ENCODE measurements at places on chromosomes 5 and 9.

DNA sequence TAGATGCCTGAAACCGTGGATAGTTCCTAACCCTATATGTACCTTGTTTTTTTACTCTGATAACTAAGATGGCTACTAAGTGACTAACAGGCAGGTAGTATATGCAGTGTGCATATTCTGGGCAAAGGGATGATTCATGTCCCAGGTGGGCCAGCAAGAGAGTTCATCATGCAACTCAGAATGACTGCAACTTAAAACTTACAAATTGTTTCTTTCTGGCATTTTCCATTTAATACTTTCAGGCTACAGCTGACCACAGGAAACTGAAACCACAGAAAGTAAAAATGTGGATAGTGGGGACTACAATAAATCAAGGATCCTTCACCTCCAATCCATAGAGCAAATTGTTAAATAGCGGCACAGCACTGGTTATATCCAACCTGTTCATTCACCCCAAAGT, 30.7 kb upstream of the VCAN start:
- no peak for DNase-seq

GRCh38 chr5:133534566-133534965, 77.8 kb downstream of the FSTL4 start:
- DNase-seq, result no peak

GRCh38 chr9:35367451-35367850, 122.5 kb upstream of the RUSC2 start:
- DNase-seq, result no peak

- DNase-seq, result no peak
These were observed 5.7 kb downstream of the MAMDC4 start for GRCh38 chr9:136857581-136858412.

- no peak for DNase-seq
These were observed 31.7 kb upstream of the MEIKIN start for GRCh38 chr5:131977212-131977604.

DNA sequence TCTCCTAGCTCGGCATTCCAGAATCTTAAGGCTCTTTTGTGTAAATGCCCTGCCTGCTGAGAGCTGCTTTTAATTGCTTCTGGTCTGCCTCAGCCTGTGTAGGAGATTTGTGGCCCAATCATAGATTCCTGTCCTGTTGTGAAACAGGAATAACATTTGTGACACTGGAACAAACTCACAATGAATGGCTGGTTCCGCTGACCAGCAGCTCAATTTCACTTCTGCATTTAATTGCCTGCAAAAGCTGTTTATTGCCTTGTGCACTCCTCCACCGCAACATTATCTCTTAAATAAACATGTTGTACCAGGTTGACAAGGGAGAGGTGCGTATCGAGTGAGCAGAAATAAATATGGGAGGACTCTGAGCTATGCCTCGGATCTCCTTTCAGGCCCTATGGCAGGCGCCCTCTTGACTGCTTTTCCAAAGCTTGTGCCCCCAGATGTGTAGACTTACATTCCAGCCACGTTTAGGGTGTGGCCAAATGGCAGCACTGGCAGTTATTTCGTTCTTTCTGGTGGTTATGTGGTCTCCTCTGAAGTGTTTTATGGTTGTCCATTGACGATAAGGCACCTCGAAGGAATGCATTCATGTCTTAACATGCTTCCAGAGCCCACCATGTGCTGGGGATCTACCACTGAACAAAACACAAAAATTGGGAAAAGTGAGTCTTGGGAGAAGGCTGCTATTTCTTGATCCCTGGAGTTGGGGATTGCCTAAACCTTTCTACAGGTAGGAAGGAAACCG, 58.1 kb downstream of the DMRT1 start:
- no peak for DNase-seq

GRCh38 chr9:99373912-99374311, 151.8 kb downstream of the SEC61B start:
- no peak for DNase-seq

- no peak for DNase-seq
These were observed 29.0 kb downstream of the MTMR12 start for GRCh38 chr5:32283539-32284377.

- no peak for DNase-seq
These were observed 153.5 kb upstream of the SH3GL2 start for GRCh38 chr9:17425384-17425783.

- DNase-seq, result no peak
These were observed 37.4 kb downstream of the NSUN2 start for GRCh38 chr5:6595405-6595804.

GRCh38 chr5:169719360-169720314, 82.6 kb downstream of the DOCK2 start:
- DNase-seq, result no peak

GRCh38 chr5:139388198-139388821, 1.4 kb downstream of the MZB1 start:
- no peak for DNase-seq

DNA sequence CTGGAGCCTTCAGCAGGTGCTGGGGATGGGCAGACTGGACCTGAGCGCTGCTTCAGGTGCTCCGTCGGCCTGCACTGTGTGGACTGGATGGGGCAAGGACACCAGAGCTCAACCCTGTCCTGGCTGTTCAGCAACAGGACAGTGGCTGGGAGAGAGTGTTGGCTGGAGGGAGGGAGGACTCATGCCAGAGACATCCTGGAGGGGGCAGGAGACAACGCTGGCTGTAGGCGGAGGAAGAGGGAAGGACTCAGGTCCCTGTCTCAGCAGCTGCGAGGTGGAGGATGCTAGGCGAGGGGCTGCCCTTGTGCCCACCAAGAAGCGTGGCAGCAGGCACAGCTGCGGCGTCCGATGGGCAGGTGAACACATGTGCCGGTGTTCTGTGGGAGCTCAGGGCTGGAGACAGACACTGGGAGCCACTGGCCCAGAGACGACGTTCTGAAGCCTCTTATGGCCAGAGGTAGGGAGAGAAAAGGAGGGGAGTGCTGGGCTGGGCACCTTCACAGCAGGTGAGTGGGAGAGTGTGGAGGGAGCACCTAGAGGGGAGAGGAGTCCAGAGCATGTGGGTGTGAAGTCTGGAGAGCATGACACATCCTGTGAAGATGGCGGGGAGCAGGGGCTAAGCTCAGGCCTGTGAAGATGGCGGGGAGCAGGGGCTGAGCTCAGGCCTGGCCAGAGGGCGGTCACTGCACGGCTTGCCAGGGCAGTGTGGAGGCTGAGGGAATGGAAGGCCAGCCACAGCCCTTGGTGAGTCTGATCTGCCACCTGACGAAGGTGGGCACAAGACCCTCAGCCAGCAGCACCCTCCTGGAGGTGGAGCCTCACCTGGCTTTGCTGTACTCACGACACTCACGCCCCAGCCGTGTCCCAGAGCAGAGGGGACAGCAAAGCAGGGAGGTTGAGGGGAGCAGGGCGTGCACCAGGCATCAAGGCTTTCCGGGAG, 79.1 kb upstream of the FCN1 start:
- DNase-seq, result no peak

- DNase-seq, result no peak
These were observed 38.7 kb upstream of the SYNPO start for GRCh38 chr5:150601491-150602345.

DNA sequence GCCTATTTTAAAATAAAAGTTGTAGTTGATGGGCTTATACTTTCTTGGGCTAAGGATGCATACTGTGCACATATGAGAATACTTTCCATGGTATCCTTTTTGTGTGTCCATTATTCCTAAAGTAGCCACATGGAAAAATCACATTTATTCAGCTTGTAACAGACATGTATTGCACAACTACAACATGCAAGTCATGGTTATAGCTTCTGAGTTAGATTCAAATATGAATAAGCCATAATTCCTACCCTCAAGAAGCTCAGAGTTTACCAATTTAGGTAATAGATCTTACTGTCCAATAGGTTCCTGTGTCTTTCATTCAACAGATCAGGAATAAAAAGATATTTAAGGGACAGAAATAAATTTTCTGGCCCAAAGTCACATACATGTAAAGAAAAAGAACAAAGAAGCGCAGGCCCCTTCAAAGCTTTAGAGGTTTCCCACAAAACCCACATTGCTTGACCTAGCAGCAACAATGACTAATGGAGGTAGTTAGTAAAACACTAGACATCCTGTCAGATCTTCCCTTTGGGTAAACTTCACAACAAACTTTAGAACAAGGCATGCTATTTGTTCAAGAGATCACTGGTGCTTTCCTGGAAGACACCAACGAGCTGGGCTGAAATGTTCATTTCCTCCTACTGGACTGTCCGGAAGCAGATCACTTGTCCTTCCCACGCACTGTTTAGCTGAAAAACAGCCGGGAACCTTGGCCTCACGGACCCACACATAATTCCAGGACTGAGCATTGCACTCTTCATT, 78.4 kb upstream of the ITGA1 start:
- no peak for DNase-seq

DNA sequence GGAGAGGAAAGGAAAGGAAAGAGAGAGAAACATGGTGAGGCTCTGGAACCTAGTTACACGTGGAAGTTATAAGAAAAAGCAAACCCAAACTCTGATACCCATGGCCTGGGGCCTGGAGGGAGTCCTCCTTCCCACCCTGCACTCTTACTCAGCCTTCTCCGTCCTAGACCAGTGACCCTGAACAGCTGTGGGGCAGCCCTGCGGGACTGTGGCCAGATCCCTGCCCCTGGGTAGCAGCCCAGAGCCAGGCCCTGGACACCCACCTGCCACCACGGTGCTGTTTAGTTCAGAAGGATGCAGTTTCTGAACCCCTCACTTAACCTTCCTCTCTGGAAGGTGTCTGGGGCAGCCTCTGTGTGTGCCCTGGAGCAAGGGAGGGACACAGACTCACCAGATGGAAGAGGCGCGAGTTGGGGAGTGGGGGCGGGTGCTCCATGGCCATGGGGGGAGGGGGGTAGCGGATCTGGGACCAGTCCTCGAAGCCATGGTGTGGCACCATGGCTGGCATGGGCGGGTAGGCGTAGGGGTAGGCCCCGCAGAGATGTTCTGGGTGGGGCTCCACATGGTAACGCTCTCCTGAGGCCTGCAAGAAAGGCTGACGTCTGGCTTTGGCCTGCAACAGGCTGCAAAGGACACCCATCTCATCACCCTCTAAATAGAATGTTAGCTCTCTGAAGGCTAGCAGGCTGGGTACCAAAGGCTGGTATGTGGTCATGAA, 13.0 kb downstream of the GPX3 start:
- DNase-seq, result no peak

GRCh38 chr5:138095100-138095907, 11.5 kb downstream of the WNT8A start:
- DNase-seq, result no peak

- no peak for DNase-seq
These were observed 2.0 kb upstream of the TEX48 start for GRCh38 chr9:114684036-114684435.

DNA sequence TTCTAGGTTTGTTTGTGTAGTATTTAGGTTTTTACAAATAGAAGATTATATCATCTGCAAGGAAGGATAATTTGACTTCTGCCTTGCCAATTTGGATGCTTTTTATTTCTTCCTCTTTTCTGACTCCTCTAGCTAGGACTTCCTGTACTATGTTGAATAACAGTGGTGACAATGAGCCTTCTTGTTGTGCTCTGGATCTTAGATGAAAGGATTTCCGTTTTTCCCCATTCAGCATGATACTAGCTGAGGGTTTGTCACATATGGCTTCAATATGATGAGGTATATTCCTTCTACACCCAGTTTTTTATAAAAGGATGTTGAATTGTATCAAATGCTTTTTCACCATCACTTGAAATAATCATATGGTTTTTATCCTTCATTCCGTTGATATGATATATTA, 101.4 kb downstream of the FBXO4 start:
- no peak for DNase-seq

GRCh38 chr5:107813559-107813958, 142.8 kb upstream of the EFNA5 start:
- DNase-seq, result no peak

DNA sequence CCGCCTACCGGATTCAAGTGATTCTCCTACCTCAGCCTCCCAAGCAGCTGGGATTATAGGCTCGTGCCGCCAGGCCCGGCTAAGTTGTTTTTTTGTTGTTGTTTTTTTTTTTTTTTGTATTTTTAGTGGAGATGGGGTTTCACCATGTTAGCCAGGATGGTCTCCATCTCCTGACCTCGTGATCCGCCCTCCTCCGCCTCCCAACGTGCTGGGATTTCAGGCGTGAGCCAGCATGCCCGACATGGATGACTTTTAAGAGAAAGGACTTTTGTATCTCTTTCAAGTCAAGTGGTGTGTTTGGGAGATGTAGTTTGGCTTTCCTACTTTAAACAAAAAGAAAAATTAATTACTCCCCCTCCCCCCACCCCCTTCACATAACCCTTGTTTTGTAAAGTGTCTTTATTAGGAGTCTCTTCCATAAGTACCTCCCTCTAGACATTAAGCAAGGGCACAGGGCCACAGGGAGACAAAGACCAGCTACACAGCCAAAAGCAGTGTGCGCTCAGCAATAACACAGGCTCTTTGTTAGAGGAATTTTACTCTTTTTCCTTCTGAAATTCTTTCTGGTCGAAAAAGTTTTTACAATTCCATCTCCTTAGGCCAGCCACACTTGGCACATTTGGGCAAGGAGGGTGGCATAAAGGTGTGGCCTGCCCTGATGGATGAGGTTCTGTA, 31.2 kb downstream of the JAKMIP2 start:
- DNase-seq, result no peak

DNA sequence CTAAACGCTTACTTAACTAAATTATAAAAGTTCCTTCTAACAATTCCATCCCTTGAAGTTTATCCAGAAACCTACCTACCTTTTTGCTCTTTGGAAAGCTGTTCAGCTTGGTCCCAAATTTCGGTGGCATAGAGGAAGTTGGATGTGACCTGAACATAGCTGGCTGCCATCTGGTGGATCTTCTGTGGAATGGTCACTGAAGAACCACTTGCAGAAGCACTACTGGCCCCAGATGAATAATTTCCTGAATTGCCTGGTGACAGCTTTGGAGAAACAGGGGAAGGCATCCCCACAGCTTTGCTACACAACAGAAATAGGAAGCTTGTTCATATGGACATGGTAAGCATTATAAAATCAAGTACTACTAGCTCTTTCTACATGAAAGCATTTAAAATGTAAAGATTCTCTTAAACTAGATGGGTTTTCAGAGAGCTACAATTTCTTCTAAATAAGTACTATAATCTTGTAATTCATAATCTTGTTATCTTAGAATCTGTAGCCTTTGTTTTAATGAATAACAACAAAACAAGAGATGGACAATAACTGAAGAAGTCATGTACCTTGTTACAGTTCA, 9.9 kb downstream of the LEAP2 start:
- DNase-seq, result no peak

DNA sequence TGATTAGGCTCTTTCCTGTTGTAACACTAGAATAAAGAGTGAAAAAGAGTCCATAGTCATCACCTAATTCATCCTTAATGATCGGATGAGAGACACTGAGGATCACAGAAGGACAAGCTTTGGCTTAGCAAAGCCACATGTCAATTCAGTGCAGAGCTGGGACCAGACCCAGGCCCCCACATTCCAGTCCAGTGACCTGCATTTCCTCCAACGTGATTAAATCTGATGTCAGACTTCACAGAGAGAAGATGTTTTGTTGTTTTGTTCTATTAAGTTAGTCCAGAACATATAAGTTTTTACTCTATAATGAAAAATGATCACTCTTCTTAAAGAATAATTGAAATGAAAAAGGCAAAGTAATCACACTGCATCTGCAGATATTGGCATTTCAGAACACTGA, 377.9 kb upstream of the PAPPA start:
- DNase-seq, result no peak

Data from activated T-cell treated with anti-CD3 and anti-CD28 coated beads, Interleukin-2, amount 50 U/mL, for 4 hours (primary cell).